ENCODE measurements at places on chromosomes 5 and 9.

DNA sequence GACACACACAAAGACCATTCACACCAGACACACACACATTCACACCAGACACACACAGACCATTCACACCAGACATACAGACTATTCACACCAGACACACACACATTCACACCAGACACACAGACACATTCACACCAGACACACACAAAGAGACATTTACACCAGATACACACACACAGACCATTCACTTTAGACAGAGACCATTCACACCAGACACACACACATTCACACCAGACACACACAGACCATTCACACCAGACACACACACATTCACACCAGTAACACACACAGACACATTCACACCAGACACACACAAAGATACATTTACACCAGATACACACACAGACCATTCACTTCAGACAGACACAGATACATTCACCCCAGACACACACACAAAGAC is 29.0 kb upstream of the FCN1 start:
- DNase-seq = no peak

- peak; percentile 57 for DNase-seq
These were observed 131.7 kb upstream of the VLDLR start for GRCh38 chr9:2489838-2490314.

- no peak for DNase-seq
These were observed 686.7 kb downstream of the CDH18 start for GRCh38 chr5:19301271-19301670.

GRCh38 chr9:107566611-107567061 is 77.1 kb upstream of the KLF4 start:
- DNase-seq = peak; percentile 10

GRCh38 chr9:7879551-7880245 is 80.1 kb upstream of the DMAC1 start:
- peak; percentile 2 for DNase-seq

- DNase-seq = no peak
These were observed 1.1 kb downstream of the HSPA9 start for GRCh38 chr5:138573949-138574670.

DNA sequence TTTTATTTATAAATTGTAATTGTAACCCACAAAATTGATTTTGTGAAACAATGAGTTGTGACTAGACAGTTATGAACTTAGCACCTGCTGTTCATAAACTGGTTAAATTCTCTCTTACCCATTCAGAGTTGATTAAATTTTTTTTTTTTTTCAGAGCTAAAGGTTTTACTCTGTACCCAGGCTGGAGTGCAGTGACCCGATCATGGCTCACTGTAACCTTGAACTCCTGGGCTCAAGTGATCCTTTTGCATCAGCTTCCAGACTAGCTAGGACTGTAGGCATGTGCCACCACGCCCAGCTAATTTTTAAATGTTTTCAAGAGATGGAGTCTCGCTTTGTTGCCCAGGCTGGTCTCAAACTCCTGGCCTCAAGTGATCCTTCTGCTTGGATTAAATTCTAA is 1.9 kb downstream of the HSD17B4 start:
- DNase-seq = no peak

- DNase-seq = no peak
These were observed 225.3 kb upstream of the CLINT1 start for GRCh38 chr5:158084292-158084691.

DNA sequence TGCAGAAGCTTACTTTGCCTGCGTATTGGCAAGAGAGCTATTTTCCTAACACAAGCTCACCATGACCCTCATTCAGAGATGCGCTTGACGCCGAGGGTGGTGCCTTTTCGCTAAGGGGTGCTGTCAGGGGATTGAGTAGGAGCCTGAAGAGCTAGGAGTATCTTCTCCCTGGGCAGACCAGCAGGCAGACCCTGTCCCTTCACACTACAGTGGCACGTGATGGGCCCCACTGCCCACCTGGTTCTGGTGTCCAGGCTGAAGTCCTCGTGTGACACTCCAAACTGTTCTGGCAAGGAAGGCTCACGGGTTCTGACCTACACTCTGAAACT is 198.3 kb downstream of the AUH start:
- DNase-seq = no peak

DNA sequence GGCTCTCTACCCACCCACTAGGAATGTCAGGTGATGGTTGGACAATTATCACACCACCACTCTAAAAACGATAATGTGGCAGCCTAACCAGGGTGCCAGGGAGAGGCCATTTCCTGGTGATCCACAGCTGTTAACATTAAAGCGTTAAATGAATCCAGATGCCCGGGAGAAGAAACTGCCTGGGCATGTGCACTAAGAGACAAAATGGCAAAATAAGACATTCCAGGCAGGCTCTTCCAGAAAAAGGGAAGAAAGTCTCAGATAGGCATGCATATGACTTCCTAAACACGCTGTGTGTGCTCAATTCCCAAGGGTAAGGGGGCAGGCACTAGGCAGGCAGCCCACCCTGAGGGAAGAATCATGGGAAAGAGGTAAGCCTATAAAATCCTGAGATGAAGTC is 4.6 kb upstream of the TXN start:
- no peak for DNase-seq

DNA sequence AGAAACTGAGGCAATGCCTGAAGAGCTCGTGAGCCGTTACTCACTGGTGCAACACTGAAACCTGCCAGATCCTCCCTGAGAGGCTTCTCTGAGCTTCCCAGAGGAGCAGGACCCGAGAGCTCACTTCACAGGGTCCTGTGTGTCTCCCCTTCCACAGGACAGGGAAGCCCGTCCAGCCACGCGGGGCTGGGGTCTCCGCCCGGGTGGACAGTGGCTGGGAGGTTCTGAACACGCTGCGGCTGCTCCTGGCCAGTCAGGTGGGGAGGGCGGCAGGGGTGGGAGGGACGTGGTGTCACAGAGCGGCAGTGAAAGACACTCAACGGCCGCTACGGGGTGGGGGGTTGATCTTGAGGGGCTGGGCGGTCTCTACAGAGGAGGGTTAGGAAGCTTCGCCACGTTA is 290 bp upstream of the ZDHHC11 start:
- no peak for DNase-seq

- DNase-seq = no peak
These were observed 5.7 kb downstream of the NOP16 start for GRCh38 chr5:176382721-176383120.

DNA sequence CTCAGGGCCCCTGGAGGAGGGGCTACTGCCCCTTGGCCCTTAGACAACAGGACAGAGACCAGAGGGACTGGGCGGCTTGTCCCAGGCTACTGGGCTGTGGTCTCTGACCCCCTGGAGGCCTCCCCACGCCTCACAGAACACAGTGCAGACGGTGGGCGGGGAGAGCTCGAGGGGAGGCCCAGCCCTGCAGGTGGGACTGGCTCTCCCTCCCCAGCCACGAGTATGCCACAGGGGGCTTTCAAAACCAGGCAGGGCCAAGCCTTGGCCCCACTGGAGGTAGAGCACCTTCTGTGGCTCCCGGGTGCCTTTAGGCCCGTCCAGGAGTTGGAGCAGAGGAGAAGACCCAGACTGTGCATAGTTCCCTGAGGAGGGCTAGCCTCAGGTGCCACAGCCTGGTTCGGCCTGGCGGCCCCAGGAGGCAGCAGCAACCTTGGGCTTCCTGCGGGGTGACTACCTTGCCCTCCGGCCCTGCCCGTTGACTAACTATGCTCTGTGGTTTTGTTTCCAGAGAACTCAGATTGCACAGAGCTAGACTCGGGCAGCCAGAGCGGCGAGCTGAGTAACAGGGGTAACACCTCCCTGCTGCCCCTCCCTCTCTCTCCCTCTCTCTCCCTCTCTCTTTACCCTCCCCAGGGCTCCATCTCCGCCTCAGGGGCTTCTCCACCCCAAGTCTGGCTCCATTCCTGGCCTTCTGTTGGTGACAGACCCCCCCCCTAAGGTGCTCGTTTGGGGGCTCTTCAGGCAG is 15.5 kb downstream of the CARD19 start:
- peak; percentile 72 for DNase-seq

DNA sequence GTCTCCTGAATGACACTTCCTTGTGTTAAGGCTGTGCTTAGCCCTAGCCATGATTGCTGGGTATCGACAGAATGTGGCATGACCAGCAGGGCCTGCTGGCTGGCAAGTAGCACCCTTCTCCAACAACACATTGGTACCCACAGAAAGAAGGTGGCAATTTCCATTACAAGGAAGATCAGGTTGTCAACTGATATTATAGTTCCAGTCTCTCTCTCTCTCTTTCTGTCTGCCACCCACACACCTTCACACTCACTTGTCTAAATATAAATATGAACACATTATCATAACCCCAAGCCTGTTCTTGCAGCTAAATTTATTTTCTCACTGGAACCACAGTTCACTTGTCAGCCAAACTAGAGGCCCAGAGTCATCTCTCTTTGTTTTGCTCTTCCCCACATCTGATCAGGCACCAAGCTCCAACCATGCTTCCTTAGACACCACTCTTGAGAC is 408.1 kb upstream of the PIK3R1 start:
- no peak for DNase-seq

GRCh38 chr9:124239249-124240073 is 18.3 kb upstream of the NEK6 start:
- DNase-seq = no peak

DNA sequence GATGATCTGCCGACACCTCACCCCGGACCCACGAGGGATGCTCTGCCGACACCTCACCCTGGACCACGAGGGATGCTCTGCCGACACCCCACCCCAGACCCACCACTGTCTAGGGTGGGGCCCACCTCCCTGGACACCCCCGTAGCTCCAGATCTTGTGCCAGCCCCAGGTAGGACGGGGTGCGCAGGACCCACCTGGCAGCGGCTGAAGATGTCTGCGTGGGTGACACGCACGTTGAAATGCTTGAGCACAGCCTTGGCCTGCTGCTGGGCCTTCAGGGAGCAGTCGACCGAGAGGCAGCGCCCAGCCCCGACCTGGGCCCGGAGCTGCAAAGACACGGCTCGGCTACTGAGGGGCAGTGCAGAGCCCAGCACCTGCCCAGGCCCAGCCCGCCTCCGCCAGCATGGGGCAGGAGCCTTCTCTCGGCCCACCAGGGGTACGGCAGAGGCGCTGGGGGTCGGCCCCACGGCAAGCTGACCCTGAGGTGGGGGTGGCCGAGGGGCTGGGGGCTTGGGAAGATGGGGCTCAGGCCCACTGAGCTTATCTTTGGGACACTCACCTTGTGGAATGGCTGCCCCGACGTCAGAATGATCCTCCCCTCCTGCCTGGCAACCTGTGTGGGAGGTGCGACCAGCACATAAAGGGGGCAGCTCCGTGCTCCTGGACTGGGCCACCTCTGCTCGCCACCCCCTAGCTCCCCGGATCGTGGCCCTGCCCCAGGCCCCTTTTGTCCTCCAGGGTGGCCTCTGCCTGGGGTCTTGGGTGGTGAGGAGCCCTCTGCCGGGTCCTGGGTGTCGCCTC is 21.7 kb upstream of the NRARP start:
- DNase-seq = no peak

GRCh38 chr9:79115176-79115575 is 456.6 kb upstream of the TLE4 start:
- DNase-seq = no peak

GRCh38 chr5:135018457-135018856 is 15.6 kb downstream of the PITX1 start:
- DNase-seq = no peak

- DNase-seq = no peak
These were observed 1406.5 kb upstream of the ACO1 start for GRCh38 chr9:30977965-30978364.

- peak; percentile 22 for DNase-seq
These were observed 616.0 kb upstream of the EDIL3 start for GRCh38 chr5:85000671-85001070.

DNA sequence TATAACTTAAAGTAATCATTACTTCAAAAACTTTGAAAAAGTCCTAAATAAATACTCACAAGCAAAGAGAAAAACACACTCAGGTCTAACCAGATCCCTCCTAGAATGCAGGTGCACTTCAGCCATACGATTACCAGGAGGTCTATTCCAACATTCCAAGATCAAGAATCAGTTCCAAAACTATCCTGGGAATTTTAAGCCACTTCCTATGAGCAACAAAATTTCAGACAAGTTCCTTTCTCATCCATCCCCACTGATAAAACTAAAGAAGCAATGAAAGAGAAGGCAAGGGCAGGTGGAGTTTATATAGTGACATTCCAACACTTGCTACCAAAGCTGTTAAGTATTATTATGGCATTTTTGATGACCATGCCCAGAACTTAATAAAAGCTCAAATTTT is 29.6 kb downstream of the MLLT3 start:
- peak; percentile 18 for DNase-seq

GRCh38 chr5:54171645-54172384 is 138.6 kb downstream of the ARL15 start:
- DNase-seq = peak; percentile 58

DNA sequence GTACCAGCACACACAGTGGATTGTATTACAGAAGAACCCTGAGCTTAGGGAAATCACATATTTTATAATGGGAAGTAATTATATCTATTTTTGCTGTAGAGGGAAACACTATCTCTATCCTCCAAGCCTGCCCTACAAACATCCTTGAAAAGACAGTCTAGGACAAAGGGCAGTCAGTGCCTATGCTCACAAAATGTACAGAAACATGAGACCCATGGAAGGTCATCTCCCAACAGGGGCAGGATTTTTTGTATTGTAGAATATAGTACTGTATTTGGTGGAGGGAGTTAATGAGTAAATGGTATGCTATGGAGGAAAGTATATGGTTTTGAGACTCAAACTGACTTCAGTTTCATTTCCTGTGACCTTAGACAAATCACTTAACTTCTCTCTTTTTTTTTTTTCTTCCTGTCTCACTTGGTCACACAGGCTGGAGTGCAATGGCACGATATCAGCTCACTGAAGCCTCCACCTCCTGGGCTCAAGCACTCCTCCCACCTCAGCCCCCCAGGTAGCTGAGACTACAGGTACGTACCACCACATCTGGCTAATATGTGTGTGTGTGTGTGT is 5.8 kb upstream of the RAB14 start:
- no peak for DNase-seq

GRCh38 chr5:75960129-75960528 is 123.1 kb upstream of the SV2C start:
- DNase-seq = no peak

- no peak for DNase-seq
These were observed 112.2 kb downstream of the MTX3 start for GRCh38 chr5:79878721-79879336.
